ENCODE measurements at places on chromosomes 11 and 22.

GRCh38 chr11:102632026-102632425, 6.9 kb upstream of the MMP20 start:
- no peak for DNase-seq

GRCh38 chr11:72441752-72442207, 7.4 kb upstream of the CLPB start:
- no peak for DNase-seq

DNA sequence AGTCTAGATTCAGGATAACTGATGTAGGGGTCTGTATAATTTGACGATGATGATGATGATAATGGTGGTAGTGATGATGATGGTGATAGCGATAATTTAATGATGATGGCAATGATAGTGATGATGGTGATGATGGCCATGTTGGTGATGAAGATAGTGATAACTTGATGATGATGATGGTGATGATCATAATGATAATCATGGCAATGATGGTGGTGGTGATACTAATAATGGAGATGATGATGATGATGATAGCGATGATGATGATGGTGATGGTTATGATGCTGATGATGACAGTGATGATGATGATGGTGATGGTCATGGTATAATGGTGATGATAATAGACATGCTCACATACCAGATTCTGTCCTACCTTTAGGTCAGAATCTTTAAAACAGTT, 66.2 kb upstream of the SEZ6L start:
- no peak for DNase-seq

DNA sequence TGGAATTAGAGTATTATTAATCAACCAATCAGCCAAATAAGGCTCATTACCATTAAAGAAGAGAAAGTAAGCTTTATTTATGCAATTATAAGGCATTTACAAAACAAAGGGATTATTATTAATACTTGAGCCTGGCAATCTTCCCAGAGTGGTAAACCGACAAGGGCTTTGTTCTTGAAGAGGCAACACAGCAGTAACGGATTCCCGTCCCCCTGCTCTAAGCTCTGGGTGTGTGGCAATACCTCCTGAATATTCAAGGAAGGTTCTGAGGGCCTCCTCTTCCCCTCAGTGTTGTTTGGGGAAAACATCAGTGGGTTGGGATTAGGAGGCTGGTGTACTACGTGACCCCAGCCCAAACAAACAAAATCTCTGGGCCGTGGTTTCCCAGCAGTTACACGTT, 176.5 kb downstream of the TENM4 start:
- DNase-seq = no peak

- DNase-seq = no peak
Observed at GRCh38 chr11:119758291-119758690, 29.3 kb upstream of the NECTIN1 start.

- no peak for DNase-seq
Observed at GRCh38 chr11:68692115-68692514, 7.8 kb downstream of the GAL start.

GRCh38 chr11:61091373-61092279, 10.7 kb upstream of the CD5 start:
- no peak for DNase-seq

GRCh38 chr11:14242187-14242586, 116.8 kb downstream of the RRAS2 start:
- no peak for DNase-seq

GRCh38 chr22:29268511-29269229, 602 bp downstream of the EWSR1 start:
- no peak for DNase-seq

DNA sequence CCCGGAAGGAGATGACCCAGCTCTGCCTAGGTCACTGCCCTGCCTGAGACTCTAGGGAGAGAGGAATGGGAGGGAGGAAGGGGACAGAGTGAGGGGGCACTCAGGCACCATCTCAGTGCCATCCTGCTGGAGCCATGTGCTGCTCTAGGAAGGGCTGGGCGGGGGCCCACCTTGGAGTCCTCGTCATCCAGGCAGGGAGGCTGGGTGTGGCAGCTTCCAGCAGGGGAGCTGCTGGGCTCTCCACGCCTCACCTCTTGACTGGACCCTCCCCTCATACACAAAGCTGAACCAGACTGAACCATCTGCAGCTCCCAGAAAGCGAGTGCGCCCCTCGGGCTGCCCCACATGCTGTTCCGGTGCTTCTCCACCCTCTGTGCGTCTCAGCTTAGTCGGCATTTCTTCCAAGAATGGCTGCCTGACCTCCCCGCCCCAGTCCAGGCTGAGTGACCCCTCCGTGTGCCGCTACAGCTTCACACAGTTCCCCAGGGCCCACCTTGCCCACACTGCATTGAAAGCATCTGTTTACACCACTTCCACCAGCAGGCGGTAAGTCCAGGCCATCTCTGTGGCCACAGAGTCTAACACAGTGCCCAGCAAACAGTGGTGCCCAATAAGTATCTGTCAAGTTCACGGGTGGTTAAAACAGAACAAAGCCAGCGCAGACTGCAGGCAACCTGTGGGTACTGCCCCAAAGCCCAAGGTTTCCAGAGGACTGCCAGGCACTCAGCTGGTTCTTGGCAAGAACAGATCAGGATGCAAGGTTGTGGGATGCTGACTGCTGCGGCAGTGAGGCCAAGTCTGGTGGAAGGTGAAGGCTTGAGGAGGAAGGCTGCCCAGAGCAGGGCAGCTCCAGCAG, 9.4 kb upstream of the TRIM29 start:
- no peak for DNase-seq

DNA sequence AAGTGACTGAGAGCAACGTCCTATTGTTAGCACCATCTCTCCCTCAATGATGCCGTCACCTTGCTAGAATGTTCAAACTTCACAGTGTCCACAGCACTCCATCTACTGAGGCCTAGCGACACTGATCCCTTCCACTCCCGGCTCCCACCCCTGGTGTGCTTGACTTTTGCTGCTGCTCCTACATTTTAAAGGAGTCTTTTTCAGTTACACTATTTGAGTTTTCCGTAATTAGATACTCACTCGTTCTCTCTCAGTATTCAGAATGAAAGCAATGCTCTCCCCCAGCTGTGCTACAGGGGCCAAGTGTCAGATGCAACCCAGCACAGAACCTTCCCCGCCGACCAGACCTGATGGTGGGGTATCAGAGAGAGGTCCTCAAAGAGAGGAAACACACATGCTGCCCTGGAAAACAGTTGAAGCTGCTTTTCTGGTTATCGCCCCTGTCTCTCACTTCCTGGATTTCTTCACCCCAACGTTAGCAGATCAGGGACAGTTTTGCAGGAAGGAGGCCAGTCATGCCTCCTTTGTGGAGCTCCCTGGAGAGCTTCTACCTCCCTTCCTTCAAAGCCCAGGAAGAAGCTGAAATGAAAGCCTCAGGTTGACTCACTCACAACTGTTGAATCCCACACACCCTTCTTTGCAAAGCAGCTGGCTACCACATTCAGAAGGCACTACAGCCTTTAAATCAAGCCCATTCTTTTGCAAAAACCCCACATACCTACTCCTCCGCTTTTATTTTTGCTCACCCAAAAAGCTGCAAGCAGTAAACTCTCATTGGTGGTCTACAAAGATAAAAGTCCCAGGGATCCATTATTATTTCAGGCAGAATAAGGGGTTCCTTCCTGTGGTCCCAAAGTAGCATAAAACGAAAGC, 23.5 kb downstream of the LARGE1 start:
- DNase-seq = no peak

GRCh38 chr11:120236169-120237107, 3.5 kb upstream of the POU2F3 start:
- DNase-seq = no peak

- DNase-seq = no peak
Observed at GRCh38 chr22:32999039-32999815, 59.0 kb downstream of the SYN3 start.

GRCh38 chr11:93940395-93940794, 80.8 kb upstream of the HEPHL1 start:
- no peak for DNase-seq

DNA sequence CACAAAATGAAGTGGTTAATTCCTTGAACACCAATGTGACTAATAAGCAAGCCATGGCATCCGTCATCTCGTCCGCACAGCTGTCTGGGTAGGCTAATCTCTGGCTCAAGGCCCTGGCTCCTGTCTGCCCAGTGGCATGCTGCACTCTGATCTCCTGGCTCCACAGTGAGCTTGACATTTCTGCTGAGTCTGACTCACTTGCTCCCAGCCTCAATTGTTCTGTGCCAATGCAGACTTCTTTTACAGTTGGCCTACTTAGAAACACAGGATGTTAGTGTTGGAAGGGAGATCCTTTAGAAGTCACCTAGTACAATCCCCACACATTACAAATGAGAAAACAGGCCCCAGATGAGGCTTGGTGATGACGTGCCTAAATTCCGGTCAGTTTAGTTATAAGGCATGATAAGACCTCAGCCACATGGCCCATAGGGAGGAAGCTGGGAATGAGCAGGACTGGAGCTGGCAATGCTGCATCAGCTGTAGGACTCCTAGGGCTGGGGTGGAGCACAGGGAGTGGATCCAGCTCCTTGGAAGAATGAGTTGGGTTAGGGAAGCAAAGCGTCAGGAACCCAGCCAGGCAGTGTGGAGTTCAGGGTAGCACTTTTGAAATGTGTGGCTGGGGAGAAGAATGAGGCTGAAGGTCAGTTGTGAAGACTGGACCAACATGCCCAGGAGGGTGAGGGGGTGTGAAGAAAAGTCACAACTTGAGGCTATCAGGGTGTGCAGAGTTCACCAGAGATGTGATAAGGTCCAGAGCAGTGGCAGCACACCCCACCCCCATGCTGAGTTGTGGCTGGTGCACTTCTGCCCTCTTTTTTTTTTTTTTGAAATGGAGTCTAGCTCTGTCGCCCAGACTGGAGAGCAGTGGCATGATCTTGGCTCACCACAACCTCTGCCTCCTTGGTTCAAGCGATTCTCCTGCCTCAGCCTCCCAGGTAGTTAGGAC, 70.2 kb upstream of the EED start:
- DNase-seq = no peak

- DNase-seq = no peak
Observed at GRCh38 chr11:69454018-69454417, 27.4 kb upstream of the LINC01488 start.

- no peak for DNase-seq
Observed at GRCh38 chr22:29581799-29582198, 886 bp upstream of the NIPSNAP1 start.

GRCh38 chr11:64303109-64304031, 2.0 kb upstream of the ESRRA start:
- DNase-seq = no peak

DNA sequence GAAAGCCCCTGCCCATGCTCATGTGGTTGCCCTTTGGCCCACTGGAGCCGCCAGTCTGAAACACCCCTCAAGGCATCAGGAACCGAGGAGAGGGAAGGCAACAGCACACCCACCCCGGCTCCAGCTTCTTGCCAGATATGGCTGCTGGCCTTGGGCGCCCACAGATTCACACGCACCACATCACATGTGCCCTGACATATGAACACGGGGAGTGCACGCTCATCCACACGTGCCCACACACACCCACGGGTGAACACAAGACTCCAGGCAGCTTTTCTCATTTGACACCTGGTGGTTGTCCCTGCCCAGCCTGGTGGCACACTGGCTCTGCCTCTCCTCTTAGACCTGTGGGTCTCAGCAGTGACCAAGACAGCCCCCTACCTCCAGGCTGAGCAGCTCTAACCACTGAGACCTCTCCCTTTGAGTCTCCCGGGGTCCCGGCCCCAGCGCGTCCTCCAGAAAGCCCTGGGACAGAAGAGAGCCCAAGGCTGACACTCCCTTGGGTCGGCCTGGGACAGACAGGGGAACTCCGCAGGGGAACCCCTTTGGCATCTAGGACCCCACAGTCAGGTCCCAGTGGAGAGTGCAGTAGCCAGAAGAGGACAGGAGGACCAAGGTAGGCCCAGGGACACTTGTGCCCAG, 2.7 kb upstream of the MAPK12 start:
- DNase-seq = no peak

- DNase-seq = no peak
Observed at GRCh38 chr11:25691959-25692358, 640.0 kb upstream of the ANO3 start.

DNA sequence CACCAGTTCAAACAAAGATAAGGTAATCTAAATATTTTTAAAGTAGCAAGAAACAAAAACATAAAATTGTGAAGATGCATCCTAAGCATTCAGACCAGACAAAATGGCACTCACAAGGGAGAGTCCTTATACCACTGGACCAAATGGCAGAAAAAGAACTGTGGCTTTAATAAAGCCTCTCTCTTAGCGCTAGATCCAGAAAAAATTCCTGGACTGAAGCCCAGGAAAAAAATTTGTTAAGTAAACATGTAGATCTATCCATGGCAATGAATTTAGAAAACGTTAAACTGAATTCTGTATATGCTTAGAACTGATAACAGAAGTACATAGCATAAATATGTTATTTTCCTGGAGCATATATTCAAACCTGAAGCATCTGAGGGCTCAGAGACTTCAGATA, 11.8 kb upstream of the CD59 start:
- no peak for DNase-seq

DNA sequence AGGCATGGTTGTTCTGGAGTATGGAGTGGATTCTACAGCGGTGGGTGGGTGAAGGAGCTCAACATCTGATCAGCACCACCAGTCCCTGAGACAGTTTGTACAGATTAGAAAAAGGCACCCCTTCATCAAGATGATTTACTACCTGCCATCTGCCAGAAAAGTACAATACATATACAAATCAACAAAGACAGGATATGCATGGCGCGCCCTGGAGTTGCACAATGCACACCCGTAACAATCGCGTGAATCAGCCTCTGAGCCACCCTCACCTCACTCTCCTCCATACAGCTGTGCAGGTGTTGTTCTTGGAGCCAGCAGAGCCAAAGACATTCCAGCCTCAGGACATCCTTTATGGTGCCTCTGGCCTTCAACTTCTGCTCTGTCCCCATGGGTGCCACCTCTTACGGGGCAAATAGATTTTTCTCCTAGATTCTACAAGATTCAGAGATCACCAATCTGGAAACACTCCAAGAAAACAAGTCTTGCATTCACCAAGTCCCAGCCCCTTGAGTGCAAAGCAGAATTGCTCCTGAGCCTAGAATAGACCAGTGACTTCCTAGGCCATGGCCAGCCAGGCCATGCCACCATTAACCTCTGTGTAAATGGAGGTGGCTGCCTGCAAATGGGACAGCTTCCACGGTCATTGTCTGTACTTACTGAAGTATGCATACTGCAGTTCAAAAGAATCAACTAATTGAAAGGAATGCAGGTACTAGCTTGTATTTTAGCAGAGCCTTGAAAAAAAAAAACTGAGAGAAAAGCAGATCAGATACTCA, 490.9 kb downstream of the SOX6 start:
- no peak for DNase-seq

DNA sequence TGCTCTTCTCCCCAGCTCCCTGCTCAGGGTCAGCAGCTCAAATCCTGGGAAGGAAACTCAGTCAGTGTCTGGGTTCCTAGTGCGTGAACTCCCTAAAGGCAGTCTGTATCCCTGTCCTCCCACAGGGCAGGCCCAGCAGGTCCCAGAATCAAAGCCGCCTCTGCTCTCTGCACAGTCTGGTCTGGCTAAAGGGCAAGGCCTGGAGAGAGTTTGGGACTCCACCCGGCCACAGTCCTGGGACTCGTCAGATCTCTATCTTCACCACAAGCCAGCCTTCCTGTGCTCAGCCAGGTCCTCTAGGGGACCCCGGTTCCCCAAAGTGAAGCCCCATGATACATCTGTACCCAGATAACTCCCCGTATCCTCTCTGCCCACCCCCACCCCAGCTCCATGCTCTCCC, 56.2 kb upstream of the CSNK2A3 start:
- no peak for DNase-seq

Data from stimulated activated CD8-positive, alpha-beta memory T cell treated with anti-CD3 and anti-CD28 coated beads, Interleukin-4, amount 100 ng/mL, for 1 hour (primary cell).